Progenitor cell of endocrine pancreas (in vitro differentiated cells): ENCODE measurements at places on chromosomes 5 and 9. TPM values are rescaled to one million over a fixed set of nuclear protein-coding genes. Genes with fewer than 3 reads are reported as not detected.

GRCh38 chr5:171956314-171956713 lies 50.1 kb downstream of the FBXW11 start:
- peaks cover 63% of the 10 kb centered on the region for H3K4me1 ChIP-seq
- DNase-seq, result no peak
- H3K27me3 ChIP-seq, result no peaks in the 10 kb centered on the region
- peaks cover 1% of the 10 kb centered on the region for H3K36me3 ChIP-seq
- H3K27ac ChIP-seq, result peak overlapping the region; percentile 72

DNA sequence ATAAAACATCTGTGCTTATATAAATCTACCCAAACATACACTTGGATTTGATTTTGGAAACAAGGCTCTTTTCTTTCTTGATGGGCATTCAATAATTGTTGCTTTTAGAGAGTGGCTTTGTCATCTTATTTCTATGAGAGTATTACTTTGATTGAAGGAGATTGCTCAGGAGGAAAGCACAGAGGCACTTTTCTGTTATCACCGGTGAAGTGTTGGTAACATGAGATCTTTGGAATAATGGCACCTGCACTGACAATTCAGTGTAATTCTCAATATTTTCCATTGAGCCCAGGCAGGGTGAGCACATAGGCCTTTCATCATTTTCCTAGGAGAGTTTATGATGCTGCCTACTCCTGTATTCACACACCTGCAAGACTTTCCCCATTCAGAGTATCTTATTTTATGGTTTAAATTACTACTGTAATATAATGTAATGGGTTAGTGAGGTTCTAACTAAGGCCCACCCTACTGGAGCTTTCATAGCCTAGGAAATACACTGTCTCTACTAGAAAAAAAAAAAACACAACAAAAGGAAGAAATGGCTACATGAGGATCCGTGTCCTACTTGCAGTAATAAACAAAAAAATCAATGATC lies 244.3 kb downstream of the DENND1A start:
- no peak overlapping the region for H3K27ac ChIP-seq
- peaks cover 94% of the 10 kb centered on the region for H3K27me3 ChIP-seq
- no peak overlapping the region for H3K4me3 ChIP-seq
- peaks cover 8% of the 10 kb centered on the region for H3K36me3 ChIP-seq
- DNase-seq, result no peak
- H3K4me1 ChIP-seq, result peaks cover 9% of the 10 kb centered on the region

- H3K4me1 ChIP-seq, result peaks cover 7% of the 10 kb centered on the region
- H3K27me3 ChIP-seq, result peaks cover 32% of the 10 kb centered on the region
- no peaks in the 10 kb centered on the region for H3K36me3 ChIP-seq
- H3K27ac ChIP-seq, result peak overlapping the region; percentile 77
- DNase-seq, result no peak
Measured at GRCh38 chr5:176881816-176882566, 17.2 kb downstream of the HK3 start.

DNA sequence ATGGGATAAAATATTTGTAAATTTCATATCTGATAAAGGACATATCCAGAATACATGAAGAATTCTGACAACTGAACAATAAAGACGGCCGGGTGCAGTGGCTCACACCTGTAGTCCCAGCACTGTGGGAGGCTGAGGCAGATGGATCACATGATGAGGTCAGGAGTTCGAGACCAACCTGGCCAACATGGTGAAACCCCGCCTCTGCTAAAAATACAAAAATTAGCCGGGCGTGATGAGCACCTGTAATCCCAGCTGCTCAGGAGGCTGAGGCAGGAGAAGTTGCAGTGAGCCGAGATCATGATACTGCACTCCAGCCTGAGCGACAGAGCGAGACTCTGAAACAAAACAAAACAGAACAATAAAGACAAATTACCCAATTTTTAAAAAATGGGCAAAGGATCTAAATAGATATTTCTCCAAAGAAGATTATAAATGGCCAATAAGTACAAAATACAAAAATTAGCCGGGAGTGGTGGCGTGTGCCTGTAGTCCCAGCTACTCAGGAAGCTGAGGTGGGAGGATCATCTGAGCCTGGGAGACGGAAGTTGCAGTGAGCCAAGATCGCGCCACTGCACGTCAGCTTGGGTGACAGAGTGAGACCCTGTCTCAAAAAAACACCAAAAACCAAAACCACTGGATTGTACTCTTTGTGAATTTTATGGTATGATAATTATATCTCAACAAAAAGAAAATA lies 9.6 kb upstream of the NSD1 start:
- peaks cover 2% of the 10 kb centered on the region for H3K27me3 ChIP-seq
- no peak overlapping the region for H3K4me3 ChIP-seq
- no peaks in the 10 kb centered on the region for H3K36me3 ChIP-seq
- no peaks in the 10 kb centered on the region for H3K4me1 ChIP-seq

- H3K4me3 ChIP-seq, result peak overlapping the region; percentile 98
- peak overlapping the region; percentile 99 for H3K27ac ChIP-seq
- no peaks in the 10 kb centered on the region for H3K27me3 ChIP-seq
Measured at GRCh38 chr9:131126059-131126426, 657 bp downstream of the NUP214 start.

- peaks cover 3% of the 10 kb centered on the region for H3K36me3 ChIP-seq
- peaks cover 15% of the 10 kb centered on the region for H3K4me1 ChIP-seq
- DNase-seq, result no peak
- peak overlapping the region; percentile 80 for H3K27ac ChIP-seq
- no peak overlapping the region for H3K4me3 ChIP-seq
- H3K27me3 ChIP-seq, result no peaks in the 10 kb centered on the region
Measured at GRCh38 chr9:7967851-7968250, 168.3 kb upstream of the DMAC1 start.

GRCh38 chr5:73419465-73420390 lies 28.8 kb downstream of the FOXD1 start:
- peak overlapping the region; percentile 72 for H3K4me3 ChIP-seq
- H3K27me3 ChIP-seq, result peaks cover 70% of the 10 kb centered on the region
- peak overlapping the region; percentile 83 for H3K27ac ChIP-seq

DNA sequence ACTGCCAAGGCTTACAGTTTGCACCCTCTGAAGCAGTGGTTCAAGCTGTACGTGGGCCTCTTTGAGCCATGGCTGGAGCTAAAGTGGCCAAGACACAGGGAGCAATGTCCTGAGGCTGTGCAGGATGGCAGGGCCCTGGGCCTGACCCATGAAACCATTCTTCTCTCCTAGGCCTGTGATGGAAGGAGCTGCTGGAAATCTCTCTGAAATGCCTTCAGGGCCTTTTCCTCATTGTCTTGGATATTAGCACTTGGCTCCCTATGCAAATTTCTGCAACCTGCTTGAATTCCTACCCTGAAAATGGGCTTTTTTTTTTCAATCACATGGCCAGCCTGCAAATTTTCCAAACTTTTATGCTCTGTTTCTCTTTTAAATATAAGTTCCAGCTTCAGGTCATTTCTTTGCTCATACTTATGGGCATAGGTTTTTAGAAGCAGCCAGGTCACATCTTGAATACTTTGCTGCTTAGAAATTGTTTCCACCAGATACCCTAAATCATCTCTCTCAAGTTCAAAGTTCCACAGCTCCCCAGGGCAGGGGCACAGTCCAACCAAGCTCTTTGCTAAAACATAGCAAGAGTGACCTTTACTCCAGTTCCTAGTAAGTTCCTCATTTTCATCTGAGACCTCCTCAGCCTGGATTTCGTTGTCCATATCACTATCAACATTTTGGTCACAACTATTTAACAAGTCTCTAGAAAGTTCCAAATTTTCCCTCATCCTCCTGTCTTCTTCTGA lies 138.3 kb downstream of the OSTF1 start:
- H3K27ac ChIP-seq, result no peak overlapping the region
- H3K27me3 ChIP-seq, result no peaks in the 10 kb centered on the region
- peaks cover 10% of the 10 kb centered on the region for H3K4me1 ChIP-seq

DNA sequence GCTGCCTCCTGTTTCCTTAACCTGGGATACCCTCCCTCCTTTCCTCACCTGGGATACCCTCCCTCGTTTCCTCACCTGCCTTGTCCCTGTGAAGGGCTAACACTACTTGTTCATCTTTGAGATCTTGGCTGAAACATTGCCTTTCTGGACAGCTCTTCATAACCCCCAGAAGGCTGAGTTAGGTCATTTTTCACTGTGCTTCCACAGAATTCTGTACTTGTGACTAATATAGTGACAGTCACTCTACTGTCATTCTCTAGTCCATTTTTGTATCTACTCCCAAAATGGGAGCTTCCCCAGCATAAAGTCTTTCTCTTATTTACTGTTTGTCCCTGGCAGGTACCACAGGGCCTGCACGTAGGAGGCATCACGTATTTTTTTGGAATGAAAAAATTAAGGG lies 21.5 kb upstream of the DAB2 start:
- no peak for DNase-seq
- peaks cover 3% of the 10 kb centered on the region for H3K36me3 ChIP-seq
- H3K27ac ChIP-seq, result peak overlapping the region; percentile 3
- H3K4me1 ChIP-seq, result peaks cover 22% of the 10 kb centered on the region
- H3K27me3 ChIP-seq, result peaks cover 3% of the 10 kb centered on the region
- H3K4me3 ChIP-seq, result no peak overlapping the region

DNA sequence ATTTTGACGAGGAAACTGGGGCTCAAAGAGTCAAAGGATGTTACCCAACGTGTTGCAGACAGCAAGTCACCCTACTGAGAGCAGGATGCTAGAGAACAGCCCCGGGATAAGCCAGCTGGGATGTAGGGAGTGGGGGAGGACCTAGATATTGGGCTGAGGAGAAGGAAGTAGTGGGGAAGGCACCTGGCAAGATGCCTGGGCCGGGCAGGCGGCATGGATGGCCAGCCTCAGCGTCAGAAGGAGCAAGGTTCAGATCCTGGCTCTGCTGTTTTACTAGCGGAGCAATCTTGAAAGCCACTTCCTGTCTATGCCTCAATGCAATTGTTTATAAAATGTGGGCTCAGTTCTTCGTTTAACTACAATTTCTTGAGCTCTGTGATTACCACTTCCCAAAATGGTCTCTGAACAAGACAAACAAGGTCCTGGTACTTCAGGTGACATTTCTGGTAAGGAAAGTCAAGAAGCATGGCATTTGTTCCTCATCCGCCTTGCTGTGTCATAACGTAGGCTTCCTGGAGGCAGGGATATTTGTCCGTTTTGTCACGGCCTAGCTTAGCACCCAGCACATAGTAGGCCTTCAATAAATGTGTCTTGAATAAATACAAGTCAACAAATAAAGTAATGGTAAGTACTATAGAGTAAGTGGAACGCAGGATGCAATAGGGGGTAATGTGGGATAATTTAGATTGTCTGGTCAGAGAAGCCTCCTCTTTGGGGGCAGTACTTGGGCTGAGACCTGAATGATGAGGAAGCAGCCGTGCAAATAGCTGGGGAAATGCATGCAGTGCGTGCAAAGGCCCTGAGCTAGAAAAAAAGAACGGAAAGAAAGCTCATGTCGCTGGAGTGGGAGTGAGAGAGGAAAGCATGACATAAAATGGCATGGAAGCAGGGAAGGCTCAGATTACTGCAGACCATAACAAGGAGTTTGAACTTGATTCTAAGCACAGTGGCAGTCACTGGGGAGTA lies 70.5 kb downstream of the SMIM23 start:
- peak overlapping the region; percentile 26 for H3K27ac ChIP-seq
- H3K4me3 ChIP-seq, result no peak overlapping the region
- no peaks in the 10 kb centered on the region for H3K27me3 ChIP-seq
- no peak for DNase-seq
- H3K4me1 ChIP-seq, result peaks cover 8% of the 10 kb centered on the region

DNA sequence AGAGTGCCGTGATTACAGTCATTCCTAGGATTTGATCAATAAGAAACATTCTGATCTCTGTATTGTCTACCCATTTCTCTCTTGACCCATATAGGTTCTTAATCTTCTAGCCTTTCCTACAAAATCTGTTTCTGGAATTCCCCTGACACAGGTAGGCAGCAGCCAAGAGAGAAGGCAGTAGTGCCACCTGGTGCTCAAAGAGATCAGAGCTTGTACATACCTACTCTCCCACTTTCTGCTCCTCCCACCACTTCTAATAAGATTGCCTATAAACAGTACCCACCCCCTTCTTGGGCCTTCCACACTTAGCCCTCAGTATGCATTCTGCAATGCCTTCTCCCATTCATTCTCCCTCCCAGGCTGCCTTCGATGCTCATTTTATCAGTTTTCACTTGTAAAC lies 117.4 kb upstream of the RORB start:
- no peak overlapping the region for H3K27ac ChIP-seq
- no peaks in the 10 kb centered on the region for H3K36me3 ChIP-seq
- H3K4me1 ChIP-seq, result no peaks in the 10 kb centered on the region
- no peak overlapping the region for H3K4me3 ChIP-seq

PALM2AKAP2 gene
- total RNA-seq, result 0.51 and 0.74 TPM in 2 replicates

FAM78A gene
- 1.9 and 2.0 TPM in 2 replicates for total RNA-seq

UGT3A2 gene
- total RNA-seq, result 0.53 and 0.67 TPM in 2 replicates

ERCC6L2 gene
- 49.5 and 52.9 TPM in 2 replicates for total RNA-seq
